ENCODE measurements at places on chromosomes 7 and 10.

GRCh38 chr10:11625019-11625735 lies 13.7 kb upstream of the USP6NL start:
- no peak for DNase-seq

- no peak for DNase-seq
Observed at GRCh38 chr7:22733761-22734160, 6.8 kb downstream of the IL6 start.

DNA sequence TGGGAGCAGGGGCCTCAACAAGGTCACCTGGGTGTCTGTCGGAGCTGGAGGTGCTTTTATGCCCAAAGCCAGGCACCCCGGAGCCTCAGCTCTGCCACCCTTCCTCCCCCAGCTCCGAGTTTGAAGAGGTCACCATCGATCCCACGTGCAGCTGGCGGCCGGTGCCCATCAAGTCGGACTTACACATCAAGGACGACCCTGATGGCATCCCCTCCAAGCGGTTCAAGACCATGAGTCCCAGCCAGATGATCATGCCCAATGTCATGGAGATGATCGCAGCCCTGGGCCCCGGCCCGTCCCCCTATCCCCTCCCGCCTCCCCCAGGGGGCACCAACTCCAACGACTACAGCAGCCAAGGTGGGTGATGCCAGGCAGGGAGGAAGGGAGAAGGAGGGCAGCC lies 41.3 kb upstream of the PPIF start:
- no peak for DNase-seq

GRCh38 chr7:102431617-102432298 lies 1.6 kb upstream of the ORAI2 start:
- DNase-seq = no peak

DNA sequence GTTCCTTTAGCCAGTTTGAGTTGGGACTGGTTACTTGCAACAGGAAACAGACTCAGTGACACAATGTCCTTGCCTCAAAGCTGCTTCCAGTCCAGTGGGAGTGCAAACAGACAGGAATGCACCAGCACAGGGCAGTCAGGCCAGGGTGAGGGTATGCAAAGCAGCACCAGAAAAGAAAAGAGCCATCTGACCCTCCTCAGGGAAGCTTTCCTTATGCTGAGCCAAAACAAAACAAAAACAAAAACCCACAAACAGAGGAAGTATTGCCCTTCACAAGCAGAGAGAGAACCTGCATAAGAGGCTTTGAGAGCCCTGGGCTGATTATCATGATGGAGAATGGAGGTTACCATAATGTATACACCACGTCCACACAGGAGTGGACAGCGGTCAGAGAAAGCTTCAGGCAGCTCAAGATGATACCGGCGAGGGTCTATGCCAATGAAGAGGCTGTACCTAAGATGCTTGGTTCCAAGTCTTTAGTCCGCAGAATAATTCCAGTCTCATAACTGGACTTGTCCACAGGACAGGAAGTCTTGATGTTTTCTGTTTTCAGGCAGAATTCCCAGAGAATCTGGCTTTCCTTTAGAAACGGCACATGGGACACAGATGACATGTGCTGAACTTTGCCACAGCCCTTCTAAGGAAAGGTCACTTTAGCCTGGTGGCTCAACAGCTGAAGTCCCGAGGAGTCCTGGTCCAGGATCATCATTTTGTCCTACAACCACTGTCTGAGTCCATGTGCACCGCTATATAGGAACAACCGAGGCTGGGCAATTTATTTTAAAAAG lies 263.3 kb downstream of the TNS3 start:
- no peak for DNase-seq

DNA sequence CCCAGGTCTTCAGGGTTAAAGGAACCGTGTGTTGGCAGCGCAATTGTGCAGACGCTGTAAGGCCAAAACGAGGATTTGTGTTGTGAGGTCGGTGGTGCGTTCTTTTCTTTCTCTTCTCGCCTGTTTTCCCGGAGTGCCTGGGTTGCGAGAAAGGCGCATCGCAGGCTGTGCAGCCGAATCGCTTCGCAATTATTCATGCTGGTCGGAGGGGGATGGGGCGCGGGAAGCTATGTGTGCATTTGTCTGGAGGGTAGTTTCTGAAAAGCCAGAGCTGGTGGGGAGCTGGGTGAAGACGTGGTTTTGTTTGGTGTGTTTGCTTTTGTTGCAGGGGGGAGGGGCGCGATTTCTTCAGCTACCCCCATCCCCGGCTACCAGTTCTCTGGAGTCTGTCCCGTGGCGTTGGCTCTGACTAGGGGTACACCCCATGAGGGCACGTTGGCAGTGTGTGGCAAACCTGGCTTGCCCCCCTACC lies 2.1 kb downstream of the MXI1 start:
- peak; percentile 55 for DNase-seq

All from NCI-H1436 (cell line).